ENCODE measurements at places on chromosomes 6 and 20.

GRCh38 chr6:149433881-149434280 is 33.8 kb downstream of the SUMO4 start:
- no peak for DNase-seq

DNA sequence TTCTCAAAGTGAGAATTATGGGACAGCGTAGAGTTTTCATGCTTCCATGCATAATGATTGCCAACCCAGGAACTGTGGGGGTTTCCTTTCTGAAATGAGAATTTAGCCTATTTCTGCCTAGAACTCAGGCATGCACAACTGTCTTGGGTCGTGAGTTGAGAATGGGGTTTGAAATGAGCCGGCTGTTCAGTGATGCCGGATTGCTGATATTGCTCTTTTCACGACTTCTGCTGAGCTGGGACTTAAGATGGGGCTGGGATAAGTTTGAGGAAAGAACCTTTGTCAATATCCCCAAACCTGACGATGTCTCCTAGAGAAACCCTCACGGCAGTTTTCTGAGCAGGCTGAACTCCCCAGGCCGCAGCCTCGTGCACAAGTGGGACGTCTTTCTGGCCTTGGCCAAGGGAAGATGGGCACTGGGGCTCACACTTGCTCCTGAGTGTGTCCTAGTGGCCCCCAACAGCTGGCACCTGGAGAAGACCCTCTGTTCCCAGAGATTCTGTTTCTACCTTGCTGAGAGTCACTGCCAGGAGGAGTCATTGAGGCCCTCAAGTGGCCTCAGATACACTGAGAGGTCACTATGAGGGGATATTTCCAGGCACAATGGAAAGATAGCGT is 34.1 kb upstream of the RIN2 start:
- DNase-seq = no peak

- DNase-seq = no peak
These were observed 152.3 kb downstream of the OR2B2 start for GRCh38 chr6:27759930-27760329.

- no peak for DNase-seq
These were observed 270.0 kb upstream of the CDYL start for GRCh38 chr6:4506223-4506622.

GRCh38 chr6:30530014-30530413 is 26.3 kb downstream of the GNL1 start:
- no peak for DNase-seq

- DNase-seq = no peak
These were observed 316.5 kb downstream of the BTBD9 start for GRCh38 chr6:38323216-38323615.

DNA sequence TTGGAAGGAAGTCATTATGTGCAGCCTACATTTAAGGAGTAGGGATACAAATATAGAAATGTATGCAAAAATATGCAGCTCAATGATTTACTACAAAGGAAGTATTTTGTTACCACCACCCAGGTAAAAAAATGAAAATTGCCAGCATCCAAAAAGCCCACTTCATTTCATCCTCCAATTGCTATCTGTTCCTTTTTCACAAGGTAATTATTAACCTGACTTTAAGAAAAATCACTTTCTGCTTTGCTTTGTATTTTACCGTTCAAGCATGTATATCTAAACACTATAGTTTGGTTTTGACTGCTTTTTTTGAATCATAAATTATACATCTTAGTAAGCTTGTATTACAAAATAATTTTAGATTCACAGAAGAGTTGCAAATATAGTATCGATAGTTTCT is 768.5 kb upstream of the GJE1 start:
- DNase-seq = no peak

DNA sequence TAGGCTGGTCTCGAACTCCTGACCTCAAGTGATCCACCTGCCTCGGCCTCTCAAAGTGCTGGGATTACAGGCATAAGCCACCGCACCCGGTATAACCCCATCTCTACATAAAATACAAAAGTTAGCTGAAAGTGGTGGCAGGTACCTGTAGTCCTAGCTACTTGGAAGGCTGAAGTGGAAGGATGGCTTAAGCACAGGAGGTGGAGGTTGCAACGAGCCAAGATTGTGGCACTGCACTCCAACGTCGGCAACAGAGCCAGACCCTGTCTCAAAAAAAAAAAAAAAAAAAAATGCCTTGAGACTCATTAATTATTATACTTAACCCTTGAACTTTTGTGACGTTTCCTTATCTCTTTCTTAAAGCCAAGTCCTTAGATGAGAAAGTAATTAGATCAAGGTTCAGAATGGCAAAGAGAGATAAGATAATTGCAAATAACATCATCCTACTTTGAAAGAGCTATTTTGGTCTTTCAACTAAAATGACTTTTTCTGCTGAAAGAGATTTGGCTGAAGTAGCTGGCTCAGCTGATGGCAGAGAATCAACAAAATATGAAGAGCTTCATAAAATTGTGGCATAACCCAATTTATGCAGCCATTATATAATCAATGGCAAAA is 4.7 kb upstream of the SHLD1 start:
- DNase-seq = no peak

GRCh38 chr6:35365594-35366203 is 23.3 kb downstream of the PPARD start:
- no peak for DNase-seq

DNA sequence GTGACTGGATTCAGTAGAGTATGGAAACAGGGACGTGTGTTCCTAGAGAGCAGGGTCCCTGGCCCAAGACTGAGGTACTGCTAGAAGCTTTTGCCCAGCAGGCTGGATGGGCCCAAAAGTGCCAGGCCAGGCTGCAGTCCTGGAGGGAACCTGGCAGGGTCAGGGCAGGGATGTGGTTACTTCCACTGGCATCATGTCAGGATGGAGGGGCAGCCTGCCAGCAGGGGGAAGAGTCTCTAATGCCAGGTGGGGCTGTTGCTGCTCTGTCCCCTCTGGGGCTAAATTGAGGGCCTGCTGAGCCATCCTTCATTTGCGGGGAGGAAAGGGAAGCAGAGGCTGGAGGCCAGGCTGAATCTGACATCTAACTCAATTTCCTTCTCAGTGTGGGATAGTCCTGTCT is 17.2 kb downstream of the ZDHHC14 start:
- DNase-seq = no peak

- DNase-seq = no peak
These were observed 1463.0 kb downstream of the HACE1 start for GRCh38 chr6:103396768-103397167.

- DNase-seq = no peak
These were observed 184.2 kb upstream of the LAMP5 start for GRCh38 chr20:9330151-9330550.

- peak; percentile 81 for DNase-seq
These were observed 58.4 kb upstream of the ARMH2 start for GRCh38 chr6:24856901-24857670.

- DNase-seq = no peak
These were observed 128.5 kb upstream of the SALL4 start for GRCh38 chr20:51930775-51931174.

GRCh38 chr20:53937339-53937741 is 133.1 kb downstream of the BCAS1 start:
- no peak for DNase-seq

GRCh38 chr6:159594106-159594749 is 98.8 kb downstream of the SOD2 start:
- no peak for DNase-seq

DNA sequence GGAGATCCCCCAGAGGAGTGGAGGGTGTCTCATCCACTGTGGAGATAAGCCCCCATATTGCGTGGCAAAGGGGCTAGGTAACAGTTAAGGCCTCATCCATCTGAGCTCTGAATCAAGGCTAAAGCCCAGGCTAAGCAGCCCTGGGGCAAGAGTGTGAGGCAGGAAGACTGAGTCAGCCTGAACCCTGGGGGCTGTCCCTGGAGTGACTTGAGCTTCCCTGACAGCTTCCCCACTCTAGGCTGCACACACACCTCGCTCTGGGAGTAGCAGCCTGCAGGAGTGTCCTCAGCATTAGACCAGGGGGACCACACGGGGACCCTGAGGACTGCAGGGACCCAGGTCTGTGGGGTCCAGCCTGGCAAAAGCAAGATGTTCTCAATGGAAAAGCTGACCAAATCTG is 27.9 kb downstream of the UBD start:
- DNase-seq = no peak

- DNase-seq = no peak
These were observed 9.7 kb upstream of the HMGA1 start for GRCh38 chr6:34226731-34227586.

DNA sequence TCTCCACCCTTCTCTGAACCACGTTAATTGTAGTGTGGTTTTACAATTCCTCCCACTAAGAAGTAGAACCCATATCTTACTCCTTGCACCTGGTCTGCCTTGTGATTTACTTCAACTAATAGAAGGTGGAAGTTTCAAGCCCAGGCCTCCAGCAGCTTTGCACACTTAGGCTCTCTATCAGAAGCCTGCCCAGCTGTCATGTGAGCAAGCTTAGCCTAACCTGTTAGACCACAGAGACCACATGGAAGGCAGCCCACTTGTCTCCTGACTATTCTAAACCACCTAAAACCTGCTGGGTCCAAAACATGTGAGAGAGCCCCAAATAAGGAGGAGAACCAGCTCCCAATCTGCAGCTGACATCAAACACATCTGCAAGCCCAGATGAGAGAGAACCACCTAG is 127.6 kb upstream of the BTBD3 start:
- no peak for DNase-seq

- no peak for DNase-seq
These were observed 128.6 kb upstream of the LRFN2 start for GRCh38 chr6:40715570-40716403.

DNA sequence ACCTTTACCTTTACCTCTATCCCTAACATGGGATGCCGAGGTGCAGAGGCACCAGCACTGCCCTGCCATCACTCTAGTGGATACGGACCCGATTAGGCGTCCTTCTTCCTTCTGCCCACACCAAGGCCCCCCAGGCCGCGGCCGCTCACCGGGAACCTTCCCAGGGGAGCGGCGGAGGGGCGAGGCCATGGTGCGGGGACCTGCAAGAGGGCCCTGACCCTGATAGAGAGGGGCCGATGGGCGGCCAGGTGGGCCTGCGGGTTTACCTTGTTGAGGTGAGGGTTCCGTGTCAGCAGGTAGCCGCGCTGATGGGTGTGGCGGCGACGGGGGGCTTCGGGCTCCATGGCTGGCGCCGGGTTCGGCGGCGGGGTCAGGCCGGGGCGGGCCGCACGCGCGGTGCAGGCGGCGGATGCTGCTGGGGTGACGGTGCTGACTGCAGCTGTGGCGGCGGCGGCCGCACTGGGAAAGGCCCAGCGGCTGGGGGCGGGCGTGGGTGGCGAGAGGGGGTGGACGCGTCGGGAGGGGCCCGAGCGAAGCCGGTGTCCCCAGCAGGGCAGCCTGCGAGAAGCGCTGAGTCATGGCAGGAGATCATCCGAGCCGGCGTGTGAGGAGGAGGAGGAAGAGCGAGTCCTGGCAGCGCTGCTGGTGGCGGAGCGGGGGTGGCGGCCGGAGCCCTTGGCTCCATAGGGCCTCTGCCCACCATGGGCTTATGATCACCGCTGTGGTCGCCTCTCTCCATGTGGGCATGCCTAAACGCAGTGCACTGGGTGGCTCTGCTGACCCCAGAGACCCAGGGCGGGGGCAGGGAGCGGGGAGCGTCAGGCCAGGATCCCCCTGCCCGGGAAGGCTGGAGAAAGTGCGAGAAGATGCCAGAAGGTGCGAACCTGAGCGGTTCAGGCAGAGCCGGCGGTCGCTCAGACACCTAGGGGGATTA is at the start of gene ME1:
Gene ME1 (minus strand): TSS at position 441 of the 934 bp plus-strand sequence. CDS start 97 bp downstream, at position 344.
- peak; percentile 18 for DNase-seq

- no peak for DNase-seq
These were observed 221.0 kb upstream of the PDE10A start for GRCh38 chr6:165883851-165884640.

GRCh38 chr6:21309807-21310221 is 283.7 kb upstream of the SOX4 start:
- no peak for DNase-seq

- DNase-seq = no peak
These were observed 12.9 kb downstream of the VEGFA start for GRCh38 chr6:43782764-43783513.

GRCh38 chr6:28355743-28356665 is 6.3 kb downstream of the ZKSCAN3 start:
- DNase-seq = peak; percentile 75

DNA sequence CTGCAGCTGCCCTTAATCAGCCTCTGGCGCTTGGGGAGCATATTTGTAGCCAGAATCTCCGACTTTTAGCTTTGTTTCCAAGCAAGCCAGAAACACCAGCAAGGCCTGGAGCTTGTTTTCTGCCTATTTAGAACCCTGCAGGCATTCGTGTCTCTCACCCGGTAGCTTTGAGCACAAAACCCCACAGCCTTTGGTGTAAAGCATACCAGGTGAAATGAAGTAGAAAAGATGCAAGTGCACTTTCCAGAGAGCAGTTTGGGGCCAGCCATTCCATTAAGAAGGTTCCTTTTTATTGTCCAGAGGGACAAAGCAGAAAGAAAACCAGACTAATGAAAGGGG is 736 bp downstream of the FAM217B start:
- DNase-seq = no peak

DNA sequence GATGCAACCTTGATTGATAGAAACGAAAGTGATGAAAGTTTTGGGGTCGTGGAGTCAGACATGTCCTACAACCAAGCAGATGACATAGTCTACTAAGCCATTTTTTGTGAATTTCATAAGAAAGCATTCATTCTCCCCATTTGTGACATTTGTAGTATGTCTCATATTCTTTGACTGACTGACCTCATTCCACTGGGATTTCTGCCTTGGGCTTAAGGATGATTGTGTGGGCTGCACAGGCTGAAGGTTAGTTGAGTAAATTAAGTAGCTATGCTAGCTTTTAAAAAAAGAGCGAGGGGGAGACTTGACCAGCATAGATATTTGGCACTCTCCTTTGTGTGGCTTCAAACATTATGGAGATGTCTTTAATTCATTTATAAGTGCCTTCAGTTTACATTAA is 28.9 kb downstream of the STMND1 start:
- DNase-seq = no peak

DNA sequence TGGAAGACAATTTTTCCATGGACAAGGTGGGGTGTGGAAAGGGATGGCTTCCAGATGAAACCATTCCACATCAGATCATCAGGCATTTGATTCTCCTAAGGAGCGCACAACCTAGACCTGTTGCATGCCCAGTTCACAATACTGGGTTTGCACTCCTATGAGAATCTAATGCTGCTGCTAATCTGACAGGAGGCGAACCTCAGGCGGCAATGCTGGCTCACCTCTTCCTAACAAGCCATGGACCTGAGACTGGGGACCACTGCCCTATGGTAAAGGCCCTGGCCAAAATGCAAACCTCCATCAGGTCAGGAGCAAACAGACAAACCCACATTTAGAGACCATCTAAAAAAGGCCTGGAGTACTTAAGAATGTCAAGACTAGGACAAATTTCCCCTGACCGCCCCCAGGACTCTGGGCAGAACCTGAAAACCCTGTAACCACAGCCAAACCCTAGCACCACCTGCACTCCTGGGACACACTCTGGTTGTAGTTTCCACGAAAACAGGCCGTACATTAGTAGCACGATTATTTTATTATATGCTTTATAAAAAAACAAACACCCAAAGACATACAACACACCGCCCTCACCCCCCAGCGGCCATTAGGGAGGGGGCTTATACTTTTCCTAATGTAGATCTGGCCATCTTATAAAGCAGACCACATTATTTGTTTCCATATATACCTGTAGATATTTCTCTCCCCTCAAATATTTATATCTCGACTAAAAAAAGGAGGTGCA is 27.3 kb downstream of the SNX5 start:
- no peak for DNase-seq

Data from CD4-positive, alpha-beta T cell treated with Interleukin-15 for 4 hours (primary cell).